ENCODE measurements at places on chromosomes 7 and 10. TPM values are rescaled to one million over a fixed set of nuclear protein-coding genes. Genes with fewer than 3 reads are reported as not detected.

RBM20 gene
- total RNA-seq, result 0.51 TPM

CTBP2 gene
- total RNA-seq, result 51.1 TPM

TECTB gene
- total RNA-seq, result not detected

DNA sequence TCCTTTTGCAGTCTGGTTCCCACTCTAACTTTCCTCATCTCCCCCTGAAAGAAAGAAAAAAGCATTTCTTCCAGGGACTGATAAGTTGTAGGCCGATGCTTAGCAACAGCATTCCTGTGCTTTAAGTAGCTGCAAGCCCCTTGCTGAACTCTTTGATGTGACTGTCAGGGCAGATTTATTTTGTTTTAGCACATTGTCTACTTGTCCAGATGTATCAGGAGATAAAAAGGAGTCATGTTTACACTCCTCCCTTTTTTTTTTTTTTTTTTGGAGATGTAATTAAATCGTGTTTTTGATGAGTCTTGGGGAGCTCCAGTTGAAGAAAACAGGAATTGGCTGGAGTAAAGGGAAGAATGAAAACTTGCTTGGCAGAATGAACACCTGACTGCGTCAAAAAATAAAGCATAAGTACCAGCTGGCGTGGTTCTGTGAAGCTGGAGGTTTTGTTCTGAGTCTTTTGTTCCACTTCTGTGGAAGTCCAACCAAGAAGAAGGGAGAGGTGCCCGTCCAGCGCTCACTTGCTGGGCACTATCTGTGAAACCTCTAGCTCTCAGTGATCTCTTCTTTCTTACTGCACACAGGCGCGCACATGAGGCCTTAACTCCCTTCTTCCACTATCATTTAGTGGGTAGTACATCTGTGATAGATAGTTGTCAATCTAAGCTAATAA, 871.7 kb downstream of the LRMDA start:
- DNase-seq, result no peak

DNA sequence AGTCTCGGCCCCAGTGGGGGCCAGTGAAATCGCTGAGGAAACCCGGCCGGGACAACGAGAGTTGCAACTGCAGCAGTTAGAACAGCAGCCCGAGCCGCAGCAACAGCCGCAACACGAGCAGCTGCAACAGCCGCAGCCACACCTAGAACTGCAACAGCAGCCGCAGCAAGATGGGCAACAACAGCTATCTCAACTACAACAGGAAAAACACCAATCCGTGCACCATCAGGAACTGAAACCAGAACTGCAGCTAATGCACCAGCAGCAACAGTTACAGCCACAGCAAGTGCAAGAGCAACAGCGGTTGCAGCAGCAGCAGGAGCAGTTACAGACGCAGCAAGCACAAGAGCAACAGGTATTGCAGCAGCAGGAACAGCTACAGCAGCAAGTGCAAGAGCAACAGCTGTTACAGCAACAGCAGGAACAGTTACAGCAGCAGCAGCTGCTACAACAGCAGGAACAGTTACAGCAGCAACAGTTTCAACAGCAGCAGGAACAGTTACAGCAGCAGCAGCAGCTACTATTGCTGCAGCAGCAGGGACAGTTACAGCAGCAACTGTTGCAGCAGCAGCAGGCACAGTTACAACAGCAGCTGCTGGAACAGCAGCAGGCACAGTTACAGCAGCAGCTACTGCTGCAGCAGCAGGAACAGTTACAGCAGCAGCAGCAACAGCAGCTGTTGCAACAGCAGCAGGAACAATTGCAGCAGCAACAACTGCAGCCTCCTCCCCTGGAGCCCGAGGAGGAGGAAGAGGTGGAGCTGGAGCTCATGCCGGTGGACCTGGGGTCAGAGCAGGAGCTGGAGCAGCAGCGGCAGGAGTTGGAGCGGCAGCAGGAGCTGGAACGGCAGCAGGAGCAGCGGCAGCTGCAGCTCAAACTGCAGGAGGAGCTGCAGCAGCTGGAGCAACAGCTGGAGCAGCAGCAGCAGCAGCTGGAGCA, 6.1 kb downstream of the ZNF853 start:
- DNase-seq, result peak; percentile 34

DNA sequence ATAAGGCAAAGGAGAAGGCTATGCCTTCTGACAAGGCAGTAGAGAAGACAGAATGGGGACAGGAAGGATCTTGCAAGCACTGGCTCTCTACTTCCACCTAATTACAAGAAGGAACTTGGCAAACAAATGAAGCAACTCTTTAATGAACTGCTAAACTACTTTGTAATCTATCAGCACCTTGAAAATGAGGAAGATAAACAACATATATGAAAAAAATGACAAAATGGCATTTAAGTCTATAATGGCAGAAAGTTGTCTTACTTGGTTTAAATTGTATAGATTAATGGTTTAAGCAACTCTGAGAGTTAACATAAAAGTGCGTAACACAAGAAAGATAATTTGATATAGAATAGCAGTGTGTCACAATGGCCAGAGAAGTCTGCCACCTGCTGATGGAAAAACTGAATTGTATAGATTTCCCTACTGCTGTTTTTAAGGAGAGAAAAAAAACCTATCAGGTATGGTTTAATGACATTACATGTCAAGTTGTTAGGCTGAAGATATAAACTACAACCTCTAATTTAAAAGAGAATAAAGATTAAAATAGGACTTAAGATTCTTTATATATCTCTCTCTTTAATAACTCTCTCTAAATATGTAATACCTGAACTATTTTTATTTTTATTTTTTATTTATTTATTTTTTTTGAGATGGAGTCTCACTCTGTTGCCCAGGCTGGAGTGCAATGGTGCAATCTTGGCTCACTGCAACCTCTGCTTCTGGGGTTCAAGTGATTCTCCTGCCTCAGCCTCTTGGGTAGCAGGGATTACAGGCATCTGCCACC, 11.8 kb downstream of the NT5C3A start:
- DNase-seq, result peak; percentile 52

Data from LHCN-M2 (cell line).